Fibroblast of upper back skin (primary cell): ENCODE measurements at places on chromosomes 7 and 10.

GRCh38 chr10:107232013-107232412 lies 67.5 kb upstream of the SORCS1 start:
- no peak for DNase-seq

DNA sequence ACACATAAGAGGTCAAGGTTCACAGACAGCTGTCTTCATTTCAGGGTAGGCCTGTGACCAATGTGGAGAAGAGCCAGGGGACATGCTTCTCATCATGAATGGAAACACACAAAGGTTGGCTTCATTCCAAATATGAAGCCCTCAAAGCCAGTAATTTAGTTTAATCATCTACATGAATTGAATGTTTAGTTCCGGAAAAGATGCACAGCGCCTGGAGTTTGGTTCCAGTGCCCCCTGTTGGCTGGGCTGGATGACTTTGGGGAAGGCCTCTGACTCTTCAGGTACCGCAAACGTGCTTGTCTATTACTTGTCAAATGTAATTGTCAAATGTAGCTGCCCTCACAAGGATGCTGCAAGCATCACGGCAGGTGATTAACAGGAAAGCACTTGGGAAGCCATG lies 130.7 kb downstream of the ADRA2A start:
- no peak for DNase-seq

GRCh38 chr7:117737926-117738325 lies 135.3 kb downstream of the CTTNBP2 start:
- DNase-seq, result no peak

DNA sequence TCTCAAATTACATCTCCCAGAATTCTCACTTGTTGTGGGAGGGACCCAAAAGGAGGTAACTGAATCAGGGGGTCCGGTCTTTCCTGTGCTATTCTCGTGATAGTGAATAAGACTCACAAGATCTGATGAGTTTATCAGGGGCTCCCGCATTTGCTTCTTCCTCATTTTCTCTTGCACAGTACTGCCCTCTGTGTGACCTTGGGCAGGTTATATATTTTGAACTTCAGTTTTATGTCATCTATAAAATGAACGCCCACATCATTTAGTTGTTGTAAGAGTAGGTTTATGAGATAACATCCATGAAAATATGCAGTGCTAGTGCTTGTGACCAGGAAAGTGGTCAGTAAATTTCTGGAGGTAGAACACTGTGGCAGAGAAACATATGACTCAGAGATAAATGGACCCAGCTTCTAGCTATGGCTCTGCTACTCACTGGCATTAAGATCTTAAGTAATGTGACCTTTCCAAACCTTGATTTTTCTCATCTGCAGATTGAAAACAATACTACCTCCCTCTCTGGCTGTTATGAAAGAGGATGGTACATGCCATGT lies 44.3 kb downstream of the SCRN1 start:
- DNase-seq, result no peak

- DNase-seq, result no peak
Observed at GRCh38 chr10:92027141-92027540, 103.6 kb downstream of the BTAF1 start.

DNA sequence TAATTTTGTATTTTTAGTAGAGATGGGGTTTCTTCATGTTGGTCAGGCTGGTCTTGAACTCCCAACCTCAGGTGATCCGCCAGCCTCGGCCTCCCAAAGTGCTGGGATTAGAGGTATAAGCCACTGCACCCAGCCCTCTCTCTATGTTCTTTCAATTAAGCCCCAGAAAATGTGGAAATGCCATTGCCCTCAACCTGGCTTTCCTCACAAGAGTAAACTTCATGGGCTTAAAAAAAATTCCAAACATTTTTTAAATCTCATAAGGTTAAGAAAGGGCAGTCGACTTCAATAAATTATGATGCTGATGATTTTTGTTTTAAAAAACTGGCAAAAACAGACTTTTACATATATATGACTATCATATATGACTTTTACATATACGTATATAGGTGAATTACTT lies 107.6 kb downstream of the TES start:
- DNase-seq, result peak; percentile 83

- DNase-seq, result no peak
Observed at GRCh38 chr7:157397036-157397720, 60.4 kb downstream of the DNAJB6 start.

DNA sequence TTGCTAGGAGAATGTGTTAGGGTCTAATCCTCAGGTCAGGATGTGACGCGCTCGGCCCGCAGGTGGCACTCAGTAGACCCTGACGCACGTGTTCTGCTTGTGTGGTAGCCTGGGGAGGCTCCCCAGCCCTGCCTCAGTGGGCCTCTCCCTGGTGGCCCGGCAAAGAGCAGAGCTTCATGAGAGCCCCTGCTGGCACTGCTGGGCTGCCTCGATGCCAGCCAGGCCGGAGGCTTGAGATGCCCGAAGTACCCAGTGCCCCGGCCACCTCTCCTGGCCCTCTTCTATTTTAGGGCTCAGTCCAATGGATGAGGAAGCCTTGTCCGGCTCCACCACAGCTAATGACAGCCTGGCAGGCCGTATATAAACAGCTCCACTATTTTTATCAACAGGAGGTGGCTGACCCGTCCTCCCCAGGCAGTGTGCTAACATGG lies 42.0 kb downstream of the PRF1 start:
- DNase-seq, result no peak

DNA sequence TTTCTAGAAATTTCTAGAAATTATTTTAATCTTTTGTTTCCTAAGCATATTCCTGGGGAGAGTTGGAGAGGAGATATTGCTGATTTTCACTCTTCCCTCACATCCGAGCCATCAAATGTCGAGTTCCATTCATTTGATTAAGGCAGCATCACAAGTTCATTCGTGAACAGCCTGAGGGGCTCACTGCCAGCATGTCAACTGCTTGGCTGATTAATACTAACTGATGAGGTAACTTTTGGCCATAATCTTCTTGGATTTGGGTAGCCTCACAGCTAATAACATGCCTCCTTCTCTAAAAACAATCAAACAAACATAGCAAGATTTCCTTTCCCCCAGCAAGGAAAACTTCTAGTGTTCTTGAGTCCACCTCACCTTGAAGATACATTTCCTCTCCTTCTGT lies 87.1 kb upstream of the AFAP1L2 start:
- no peak for DNase-seq

GRCh38 chr10:25561758-25562157 lies 372.3 kb upstream of the MYO3A start:
- DNase-seq, result no peak

DNA sequence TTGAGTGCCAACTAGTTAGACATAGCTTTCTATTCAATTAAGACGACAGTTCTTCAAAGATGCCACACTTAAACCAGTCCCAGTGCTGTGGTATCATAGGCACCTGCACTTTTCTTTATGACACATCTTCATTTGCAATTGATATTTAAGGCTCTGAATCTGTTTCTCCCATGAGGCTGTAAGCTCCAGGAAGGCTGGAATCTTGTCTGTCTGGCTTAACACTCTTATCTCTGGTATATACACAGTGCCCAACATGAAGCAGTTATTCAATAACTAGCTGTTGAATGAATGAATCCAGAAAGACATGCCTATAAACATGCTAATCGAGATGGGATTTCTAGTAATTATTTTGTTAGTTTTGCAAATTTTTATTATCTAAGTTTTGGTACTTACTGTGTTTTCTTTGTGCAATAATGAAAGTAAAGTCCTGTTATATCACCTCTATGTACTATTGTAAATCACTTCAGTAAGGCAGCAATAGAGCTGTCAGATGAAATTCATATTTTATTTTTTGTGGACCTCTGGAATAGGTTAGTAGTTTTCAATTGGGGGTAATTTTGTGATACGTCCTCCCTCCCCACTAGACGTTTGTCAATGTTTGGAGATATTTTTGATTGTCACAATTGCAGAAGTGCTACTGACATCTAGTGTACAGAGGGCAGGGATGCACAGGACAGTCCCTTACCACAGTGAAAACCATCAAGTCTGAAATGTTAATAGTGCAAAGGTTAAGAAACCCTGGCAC lies 51.3 kb upstream of the STEAP4 start:
- DNase-seq, result no peak

- DNase-seq, result peak; percentile 34
Observed at GRCh38 chr10:1308962-1309616, 252.9 kb downstream of the WDR37 start.

DNA sequence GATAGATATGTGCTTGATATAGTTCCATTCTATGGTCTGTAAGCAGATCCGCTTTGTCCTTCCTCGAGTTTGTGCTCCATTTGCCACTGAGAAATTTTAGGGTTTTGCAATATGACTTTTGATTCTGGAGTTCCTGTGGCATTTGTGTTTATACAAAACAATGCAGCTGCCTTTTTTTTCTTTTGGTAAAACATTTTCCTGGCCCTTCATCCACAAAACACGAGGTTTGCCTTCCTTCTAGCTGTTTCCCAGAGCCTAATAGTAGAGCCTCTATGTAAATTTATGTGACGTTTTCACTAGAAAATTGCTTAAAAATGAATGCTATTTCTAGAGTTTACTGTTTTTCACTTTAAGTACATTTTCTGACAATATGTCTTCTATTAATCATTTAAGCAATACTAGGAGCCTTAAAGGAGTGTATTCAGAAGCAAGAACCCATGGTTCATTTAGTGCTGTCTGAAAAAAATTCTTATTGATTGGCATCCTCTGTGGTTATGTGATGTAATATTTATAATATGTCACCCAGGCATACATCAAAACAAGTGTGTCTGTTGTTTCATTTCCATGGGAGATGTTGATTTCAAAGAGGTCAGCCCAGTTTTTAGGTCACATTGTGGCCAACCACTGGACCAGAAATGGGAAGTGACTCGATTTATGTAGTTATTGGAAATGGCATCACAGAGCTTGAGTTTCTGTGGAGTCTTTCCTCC lies 618.3 kb downstream of the LRMDA start:
- DNase-seq, result peak; percentile 21

DNA sequence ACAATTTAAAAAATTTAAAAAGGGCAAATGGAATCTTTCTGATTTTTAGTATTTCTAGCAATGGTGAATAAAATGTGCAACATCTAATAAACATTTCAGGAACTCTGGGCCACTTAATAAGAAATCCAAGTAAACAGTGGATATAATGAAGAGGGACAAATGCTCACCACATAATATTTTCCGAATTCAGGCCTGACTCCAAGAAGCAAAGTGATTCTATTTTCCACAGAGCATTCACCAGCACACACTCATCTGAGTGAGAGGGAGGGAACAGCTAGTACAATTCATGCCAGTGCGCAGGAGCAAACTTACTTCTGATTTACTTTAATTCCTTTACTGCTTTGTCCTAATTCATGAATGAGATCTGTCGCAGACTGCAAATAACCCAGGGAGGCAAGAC lies 10.1 kb downstream of the NPVF start:
- DNase-seq, result no peak

- no peak for DNase-seq
Observed at GRCh38 chr10:78353636-78354035, 320.0 kb downstream of the RPS24 start.

GRCh38 chr10:7541137-7542087 lies 125.4 kb downstream of the ITIH5 start:
- DNase-seq, result peak; percentile 70

- DNase-seq, result peak; percentile 41
Observed at GRCh38 chr10:27680006-27680557, 65.5 kb downstream of the MKX start.

DNA sequence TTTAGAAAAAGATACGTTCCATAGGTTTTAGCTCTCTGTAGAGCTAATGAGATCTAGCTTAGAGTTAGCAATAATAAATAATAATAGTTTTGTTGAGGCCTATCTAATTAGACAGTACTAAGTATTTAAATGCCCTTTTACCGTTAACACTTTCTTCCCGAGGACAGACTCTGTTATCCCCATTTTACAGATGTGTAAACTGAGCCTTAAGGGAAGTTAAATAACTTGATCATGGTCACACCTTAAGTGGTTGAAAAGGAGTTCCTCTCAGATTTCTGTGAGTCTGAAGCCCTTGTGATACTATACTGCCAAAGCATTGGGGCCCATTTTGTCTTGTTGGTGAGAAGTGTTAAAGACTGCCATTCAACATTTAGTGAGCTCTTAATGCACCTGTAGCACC lies 61.6 kb downstream of the CYP51A1 start:
- no peak for DNase-seq

DNA sequence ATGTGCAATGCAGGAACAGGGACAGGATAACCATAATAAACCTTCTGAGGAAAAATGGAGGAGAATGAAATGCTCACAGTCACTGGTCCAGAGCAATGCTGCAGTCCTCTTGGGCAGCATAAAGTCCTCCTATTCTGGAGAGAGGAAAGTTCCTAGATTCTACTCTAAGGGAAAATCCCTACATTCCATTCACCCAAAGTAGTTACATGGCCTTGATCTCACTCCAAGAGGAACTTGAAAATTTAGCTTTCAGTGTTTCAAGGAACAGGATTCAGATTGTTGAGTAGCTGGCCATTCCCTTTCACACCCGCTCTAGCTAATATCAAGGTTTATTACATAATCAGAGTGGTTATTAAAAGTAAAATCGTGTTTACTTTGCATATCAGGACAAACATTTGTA lies 168.3 kb downstream of the CHRM2 start:
- DNase-seq, result no peak

GRCh38 chr10:103789771-103790201 lies 65.6 kb downstream of the SH3PXD2A start:
- no peak for DNase-seq

DNA sequence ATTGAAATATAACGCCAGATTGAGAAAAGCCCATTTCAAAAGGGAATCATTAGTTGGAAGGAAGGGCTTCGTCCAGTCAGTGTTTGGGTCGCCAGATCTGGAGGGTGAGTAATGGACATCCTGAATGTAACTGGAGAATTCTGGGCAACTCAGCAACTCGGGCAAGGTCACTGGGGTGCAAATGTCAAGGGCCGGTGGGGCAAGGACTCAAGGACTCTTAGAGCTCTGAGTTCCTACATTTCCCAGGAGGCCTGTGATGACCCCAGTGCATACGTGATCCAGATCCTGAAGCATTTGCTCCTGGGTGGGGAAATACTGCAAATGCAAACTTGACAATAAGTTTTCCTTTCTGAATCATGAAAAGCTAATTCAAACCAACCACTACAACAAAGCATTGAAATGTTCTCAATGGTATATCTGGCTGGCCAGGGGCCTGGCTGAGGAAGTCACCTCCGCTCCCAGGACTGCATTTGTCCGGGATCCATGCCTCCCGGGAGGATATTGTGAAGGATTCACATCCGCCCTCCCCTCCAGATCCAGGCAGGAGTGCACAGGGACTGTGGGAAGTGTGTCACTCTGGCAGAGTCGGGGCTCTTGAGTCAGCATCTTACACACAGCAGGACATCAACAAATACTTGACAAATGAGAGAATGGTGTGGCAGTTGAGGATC lies 164.0 kb downstream of the FANK1 start:
- peak; percentile 85 for DNase-seq

DNA sequence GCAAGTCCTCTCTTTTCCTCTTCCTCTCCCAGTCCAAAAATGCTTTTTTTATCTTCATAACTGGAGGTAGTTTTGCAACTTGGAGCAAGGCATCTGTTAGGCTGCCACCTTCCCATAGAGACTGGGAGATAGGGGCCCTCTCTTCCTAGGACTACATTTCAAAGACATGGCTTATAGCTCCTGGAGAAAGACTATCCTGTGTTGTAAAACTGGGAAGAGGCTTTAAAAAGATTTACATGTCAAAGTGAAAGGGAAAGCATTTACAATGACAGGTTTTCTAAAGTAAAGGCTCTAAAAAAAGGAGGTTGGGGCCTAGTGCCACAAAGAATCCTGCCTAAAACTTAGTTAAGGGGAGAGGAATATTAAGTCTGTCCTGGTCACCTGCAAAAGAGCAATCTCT lies 82.2 kb upstream of the SEMA3E start:
- no peak for DNase-seq

- DNase-seq, result peak; percentile 32
Observed at GRCh38 chr7:78770422-78771410, 682.8 kb downstream of the MAGI2 start.
